ENCODE measurements at places on chromosomes 1 and 21.

DNA sequence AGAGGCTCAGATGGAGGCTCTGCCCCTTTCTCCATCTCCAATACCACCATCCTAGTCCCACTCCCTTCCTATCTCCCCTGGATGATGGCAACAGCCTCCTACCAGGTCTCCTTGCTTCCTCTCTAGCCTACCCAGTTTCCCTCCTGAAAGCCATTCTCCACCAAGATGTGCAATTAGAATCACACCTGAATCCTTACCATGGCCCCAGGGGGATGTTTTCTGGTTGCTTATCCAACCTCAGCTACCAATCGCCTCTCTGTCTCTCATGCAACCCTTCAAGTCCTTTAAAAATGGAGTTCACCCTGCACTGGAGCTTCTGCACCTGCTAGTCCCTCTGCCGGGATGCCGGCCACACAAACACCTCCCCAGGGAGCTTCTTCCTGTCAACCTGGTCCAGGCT, 2.9 kb downstream of the RCAN1 start:
- no peak for DNase-seq

DNA sequence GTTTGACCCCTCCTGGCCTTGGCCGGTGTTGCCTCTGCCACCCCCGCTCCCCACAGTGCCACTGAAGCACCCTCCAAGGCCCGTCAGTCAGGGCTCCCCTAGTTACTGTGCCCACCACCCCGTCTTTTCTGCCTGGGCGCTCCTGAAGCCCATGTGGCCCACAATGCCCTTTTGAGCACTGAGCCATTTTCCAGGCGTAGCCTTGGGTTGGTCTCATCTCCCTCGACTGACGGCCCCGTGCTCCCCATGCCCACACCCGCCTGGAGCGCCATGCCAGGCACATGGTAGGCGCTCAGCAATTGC, 107.9 kb downstream of the WDR4 start:
- DNase-seq, result no peak

GRCh38 chr1:223775054-223775453, 62.7 kb downstream of the CAPN2 start:
- DNase-seq, result no peak

DNA sequence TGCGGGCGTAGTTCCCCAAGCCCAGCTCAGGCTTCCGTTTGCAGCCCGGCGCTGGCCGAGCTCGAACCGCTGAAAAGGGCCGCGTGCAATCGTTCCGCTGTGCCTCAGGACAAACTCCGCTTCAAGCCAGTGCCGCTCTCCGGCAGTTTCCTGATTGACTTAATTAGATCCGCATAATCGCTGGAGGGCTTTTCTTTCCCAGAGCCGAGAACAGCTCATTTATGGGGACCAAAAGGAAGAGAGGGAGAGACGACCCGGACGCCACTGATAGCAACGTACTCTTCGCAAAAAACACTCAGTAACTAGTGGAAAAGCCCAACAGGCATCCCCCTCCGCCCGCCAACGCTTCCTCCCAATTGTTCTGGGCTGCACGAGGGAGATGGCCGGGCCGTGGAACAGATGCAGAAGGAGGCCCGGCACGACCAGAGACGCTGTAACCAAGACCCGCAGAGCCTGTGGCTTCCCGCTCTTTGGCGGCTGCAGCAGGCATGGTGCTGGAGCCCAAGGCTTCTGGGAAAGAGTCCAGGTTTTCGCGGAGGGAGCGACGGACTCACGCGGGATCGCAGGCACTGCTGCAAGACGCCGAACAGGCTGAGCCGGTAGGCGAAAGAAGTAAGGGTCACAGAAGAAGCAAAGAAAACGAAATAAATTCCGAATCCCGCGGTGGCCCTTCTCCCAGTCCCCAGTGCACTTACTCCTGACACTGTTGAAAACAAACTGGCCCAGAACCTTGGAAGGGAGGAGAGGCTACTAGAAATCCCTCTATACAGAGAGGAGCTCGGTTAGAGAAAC, 3.6 kb upstream of the FOXD2 start:
- no peak for DNase-seq

- no peak for DNase-seq
Observed at GRCh38 chr21:34520764-34521508, 8.9 kb upstream of the KCNE1 start.

DNA sequence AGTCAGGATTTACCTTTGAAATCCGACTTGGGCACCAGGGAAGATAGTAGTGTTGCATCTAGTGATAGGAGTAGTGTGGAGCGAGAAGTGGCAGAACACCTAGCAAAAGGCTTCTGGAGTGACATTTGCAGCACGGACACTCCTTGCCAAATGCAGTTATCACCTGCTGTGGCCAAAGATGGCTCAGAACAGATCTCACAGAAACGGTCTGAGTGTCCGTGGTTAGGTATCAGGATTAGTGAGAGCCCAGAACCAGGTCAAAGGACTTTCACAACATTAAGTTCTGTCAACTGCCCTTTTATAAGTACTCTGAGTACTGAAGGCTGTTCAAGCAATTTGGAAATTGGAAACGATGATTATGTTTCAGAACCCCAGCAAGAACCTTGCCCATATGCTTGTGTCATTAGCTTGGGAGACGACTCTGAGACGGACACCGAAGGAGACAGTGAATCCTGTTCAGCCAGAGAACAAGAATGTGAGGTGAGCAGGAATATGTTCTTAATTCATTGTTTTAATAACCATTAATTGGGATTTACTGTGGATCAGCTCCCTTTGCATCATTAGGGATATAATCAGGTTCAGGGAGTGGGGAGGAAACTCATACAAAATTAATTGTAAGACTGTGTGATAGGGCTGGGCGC, 28.3 kb downstream of the BACH1 start:
- no peak for DNase-seq

- no peak for DNase-seq
Observed at GRCh38 chr1:80534606-80535360, 1266.0 kb upstream of the ADGRL2 start.

- DNase-seq, result no peak
Observed at GRCh38 chr1:207872621-207873020, 38.3 kb downstream of the CD34 start.

DNA sequence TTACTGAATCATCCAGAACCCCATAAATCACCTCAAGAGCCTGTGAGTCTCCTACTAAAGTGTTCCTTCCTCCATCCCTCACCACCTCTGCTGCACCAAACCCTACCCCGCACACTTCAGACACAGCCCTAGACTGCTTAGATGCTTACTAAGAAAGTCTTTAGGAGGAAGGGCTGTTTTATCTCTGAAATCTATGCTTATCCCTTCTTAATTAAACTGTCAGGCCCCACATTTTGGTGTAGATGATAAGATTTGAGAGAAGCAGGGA, 216.8 kb upstream of the SGIP1 start:
- no peak for DNase-seq

DNA sequence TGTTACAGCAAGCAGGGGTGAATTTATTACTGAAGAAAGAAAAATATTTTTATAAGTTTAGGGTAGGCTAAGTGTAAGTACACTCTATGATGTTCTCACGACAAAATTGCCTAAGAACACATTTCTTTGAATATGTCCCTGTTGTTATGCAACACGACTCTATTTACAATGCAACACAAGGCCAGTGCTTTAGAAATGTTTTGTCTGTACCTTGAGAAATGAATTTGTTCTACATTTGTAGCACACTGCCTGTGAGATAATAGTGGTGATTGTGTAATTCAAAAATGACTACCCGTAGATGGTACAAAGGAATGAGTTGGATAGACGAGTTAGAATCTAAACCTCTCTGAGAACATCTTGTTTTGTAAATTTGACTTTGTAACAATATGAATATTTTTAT, 63.7 kb upstream of the IGSF5 start:
- no peak for DNase-seq

DNA sequence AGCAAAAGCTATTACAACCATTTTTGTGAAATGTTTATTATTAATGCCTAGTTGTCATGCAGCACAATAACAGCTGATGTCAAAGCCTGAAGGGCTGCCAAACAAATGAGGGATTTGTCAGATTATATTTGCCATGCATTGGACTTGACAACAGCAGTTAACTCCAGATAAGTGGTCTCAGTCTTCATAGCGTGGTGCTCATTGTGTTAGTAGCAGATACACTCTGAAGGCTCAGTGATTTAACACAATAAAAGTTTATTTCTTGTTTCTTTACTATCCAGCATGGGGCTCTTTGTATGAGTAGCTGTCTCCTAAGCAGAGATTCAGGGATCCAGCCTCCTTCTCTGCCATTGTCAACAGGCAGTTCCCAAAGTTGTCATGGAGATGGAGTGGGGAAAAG, 76.0 kb upstream of the PTGFRN start:
- DNase-seq, result no peak

DNA sequence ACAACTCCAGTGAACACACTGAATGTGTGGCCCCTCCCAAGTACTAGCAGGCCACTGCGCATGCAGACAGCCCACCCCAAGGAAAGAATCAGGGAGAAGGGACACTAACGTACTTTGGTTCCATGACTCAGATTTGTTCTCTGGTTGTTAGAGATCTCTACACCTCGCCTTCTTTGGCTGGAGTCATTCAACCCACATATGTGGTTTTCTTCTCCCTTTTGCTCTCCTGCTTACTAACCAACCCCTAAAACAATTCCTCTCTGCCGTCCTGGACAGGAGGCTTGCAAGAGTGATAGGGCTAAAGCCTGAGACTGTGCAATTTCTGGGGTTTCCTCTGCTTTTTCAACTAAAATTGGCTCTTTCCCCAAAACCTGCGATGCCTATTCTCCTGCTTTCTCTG, 5.7 kb upstream of the CD48 start:
- no peak for DNase-seq

GRCh38 chr21:33231526-33231925, 1.8 kb downstream of the IFNAR2 start:
- no peak for DNase-seq

- no peak for DNase-seq
Observed at GRCh38 chr21:32249511-32250280, 29.2 kb downstream of the MIS18A start.

DNA sequence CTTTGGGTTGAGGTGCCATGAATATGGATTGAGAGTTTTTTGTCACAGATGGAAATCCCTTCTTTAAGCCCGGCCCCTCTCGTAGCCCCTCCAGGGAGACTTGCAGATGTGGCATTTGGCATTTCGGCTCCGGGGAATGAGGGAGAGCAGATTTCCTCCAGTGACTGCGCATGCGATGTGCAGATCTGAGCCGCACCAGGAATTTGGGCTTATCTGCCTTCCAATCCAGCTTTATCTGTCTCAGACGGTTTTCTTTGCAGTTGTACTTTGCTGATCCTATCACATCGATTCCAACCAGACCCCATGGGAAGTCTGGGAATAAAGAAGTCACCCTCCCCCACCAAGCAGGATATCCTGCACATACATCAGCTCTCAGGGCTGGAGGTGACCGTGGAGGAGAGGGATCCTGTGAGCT, 11.7 kb downstream of the KIF26B start:
- DNase-seq, result no peak

GRCh38 chr1:63849149-63849548, 75.3 kb downstream of the ROR1 start:
- no peak for DNase-seq

- no peak for DNase-seq
Observed at GRCh38 chr21:38159355-38159754, 97.4 kb upstream of the KCNJ15 start.

DNA sequence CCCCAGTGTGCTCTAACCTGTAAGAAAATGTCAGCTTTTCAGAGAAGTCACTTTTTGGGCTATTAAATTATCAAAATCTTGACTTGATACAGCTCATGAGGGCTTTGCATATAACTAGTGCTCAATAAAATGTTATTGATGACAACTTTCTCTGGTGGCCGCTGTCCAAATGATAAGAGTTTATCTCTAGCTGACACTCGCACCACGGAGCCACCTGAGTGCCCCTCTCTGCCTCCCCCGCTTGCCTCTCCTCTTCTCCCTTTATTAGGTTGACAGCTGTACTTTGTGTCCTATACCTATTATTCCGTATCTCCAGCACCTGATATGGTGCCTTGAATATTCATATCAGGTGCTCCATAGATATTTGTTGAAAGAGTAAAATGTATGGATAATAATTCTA, 82.8 kb downstream of the PHTF1 start:
- no peak for DNase-seq

DNA sequence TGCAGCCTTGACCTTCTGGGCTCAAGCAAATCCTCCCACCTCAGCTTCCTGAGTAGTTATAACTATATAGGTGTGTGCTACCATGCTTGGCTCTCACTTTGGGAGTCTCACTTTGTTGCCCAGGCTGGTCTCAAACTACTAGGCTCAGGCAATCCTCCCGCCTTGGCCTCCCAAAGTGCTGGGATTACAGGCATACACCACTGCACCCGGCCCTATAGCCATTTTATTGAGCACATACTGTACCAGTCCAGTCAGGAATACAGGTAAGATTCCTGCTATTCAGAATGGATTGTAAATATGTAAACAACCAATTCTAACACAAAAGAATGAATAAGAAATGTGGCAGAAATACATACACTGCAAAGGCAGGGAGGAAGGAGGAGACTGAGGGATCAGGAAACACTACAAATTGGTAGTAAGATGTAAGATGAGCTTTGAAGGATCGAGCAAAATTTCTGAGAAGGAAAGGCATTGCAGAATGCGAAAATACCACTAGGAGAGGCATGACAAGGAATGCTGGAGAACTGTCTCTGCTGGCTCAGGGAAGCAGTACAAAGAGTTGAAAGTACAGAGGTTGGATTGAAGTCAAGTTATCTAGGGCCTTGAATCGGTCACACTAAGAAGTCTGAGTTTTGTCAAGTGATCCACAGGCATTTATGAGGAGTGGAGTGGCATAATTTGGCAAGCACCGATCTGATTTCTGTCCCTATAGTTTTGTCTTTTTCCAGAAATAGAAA, 60.4 kb downstream of the LHX4 start:
- no peak for DNase-seq

- no peak for DNase-seq
Observed at GRCh38 chr1:244242446-244242845, 191.4 kb downstream of the ZBTB18 start.

DNA sequence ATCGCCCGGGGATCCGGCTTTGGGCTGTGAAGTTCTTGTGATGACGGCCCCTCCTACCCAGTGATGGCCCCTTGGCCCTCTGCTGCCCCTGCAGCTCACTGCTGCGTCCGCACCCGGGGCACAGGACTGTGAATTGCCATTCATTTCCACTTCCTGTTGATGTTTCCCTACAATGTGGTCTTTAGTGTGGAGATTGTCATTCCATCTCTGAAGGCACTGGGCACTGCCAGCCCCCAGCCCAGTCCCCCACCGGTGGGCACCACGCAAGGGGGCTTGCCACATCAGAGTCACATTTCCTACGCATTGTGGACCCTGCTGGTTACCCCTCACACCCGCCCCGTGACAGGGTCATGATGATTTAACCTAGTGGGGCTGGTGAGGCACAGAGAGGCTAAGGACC, 2.5 kb upstream of the MX2 start:
- no peak for DNase-seq

GRCh38 chr1:30599721-30600120, 123.7 kb downstream of the MATN1 start:
- DNase-seq, result no peak

DNA sequence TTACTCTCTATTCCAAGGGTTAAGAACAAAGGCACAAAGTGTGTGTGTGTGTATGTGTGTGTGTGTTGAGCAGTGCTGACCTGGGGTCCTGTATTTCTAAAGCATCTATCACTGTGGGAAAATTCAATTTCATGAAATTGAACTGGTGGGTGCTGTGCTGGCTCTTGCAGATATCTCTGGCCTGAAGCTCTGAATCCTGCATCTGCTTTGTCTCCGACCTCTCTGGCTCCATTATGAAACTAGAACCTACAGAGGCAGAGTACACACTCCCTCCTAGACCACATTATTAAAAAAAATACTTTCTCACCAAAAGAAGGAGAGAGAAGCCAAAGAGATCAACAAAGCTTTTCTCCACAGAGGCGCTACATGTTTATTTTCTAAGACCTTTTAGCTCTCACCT, 88.4 kb upstream of the PDE4B start:
- DNase-seq, result no peak

GRCh38 chr21:43192501-43193081, 23.8 kb downstream of the CRYAA start:
- DNase-seq, result no peak

Measured in T-helper 1 cell (primary cell).